ENCODE measurements at places on chromosomes 13 and 19.

DNA sequence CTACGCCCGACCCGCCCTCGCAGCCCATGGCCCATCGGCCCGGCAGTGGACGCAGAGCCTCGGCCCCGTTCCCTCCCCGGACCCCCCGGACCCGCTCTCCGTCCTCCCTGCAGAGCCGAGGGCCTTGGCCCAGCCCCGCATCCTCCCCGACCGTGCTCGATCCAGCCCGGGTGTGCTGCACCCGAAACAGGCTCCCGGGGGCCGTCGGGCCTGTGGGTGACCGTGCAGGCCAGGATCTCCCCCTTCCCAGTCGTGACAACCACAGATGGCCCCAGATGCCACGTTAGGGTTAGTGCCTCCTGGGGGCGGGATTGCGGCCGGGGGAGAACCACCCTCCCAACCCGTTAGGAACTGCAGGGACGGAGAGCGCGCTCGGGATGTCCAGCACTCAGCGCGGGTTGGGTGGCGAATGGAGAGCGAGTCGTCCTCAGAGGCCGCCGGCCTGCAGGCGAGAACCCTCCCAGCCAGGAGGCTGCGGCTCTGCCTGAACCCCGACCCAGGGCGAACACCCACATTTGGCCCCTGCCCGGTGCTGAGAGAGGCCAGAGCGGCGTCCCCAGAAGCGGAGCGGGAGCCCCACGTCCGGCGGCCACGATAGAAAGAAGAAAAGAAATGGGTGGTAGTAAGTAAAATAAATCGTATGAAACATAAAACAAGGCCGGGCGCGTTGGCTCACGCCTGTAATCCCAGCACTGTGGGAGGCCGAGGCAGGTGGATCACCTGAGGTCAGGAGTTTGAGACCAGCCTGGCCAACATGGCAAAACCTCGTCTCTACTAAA lies 6.7 kb upstream of the MADCAM1 start:
- DNase-seq: no peak

DNA sequence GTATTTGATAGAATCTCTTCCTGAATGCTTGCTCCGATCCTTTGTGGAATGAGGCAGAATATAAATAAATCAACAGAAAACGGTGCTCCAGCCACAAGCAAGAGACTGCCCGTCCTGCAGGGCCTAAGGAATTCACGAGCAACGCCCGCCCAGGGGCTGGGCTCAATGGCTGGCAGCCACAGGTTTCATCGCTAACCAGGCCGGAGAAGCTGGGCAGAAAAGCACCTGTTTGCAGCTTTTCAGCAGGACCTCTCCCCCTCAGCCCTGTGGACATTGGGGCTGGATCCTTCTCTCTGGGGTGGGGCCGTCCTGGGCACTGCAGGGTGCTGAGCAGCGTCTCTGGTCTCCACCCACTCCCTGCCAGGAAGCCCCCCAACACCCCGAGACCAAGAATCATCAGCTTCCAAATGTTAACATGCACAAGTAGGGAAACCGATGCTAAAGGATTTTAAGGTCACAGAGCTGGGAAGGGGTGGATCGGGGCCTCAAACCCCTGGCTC lies 102.5 kb downstream of the GADD45B start:
- DNase-seq: no peak

GRCh38 chr13:75978818-75979217 lies 342.7 kb downstream of the LMO7 start:
- no peak for DNase-seq

- DNase-seq: no peak
Observed at GRCh38 chr19:737591-738093, 13.3 kb upstream of the MISP start.

GRCh38 chr13:31172535-31172934 lies 10.8 kb upstream of the HSPH1 start:
- no peak for DNase-seq

- DNase-seq: no peak
Observed at GRCh38 chr19:54436031-54436523, 12.9 kb upstream of the LENG8 start.

GRCh38 chr19:55646889-55647731 lies 902 bp upstream of the CCDC106 start:
- DNase-seq: no peak

- no peak for DNase-seq
Observed at GRCh38 chr13:99969453-99969918, 2.1 kb downstream of the ZIC5 start.

Measured in hippocampal formation (tissue), 2 donors.